IMR-90 (cell line): ENCODE measurements at places on chromosomes 1 and 21.

- DNase-seq: no peak
These were observed 313.6 kb downstream of the ASTN1 start for GRCh38 chr1:176850871-176851270.

GRCh38 chr1:233993651-233994050 is 89.2 kb downstream of the SLC35F3 start:
- DNase-seq: no peak

- no peak for DNase-seq
These were observed 22.5 kb downstream of the DPH5 start for GRCh38 chr1:101003012-101003650.

GRCh38 chr1:86757272-86757984 is 53.1 kb downstream of the SH3GLB1 start:
- DNase-seq: peak; percentile 45

DNA sequence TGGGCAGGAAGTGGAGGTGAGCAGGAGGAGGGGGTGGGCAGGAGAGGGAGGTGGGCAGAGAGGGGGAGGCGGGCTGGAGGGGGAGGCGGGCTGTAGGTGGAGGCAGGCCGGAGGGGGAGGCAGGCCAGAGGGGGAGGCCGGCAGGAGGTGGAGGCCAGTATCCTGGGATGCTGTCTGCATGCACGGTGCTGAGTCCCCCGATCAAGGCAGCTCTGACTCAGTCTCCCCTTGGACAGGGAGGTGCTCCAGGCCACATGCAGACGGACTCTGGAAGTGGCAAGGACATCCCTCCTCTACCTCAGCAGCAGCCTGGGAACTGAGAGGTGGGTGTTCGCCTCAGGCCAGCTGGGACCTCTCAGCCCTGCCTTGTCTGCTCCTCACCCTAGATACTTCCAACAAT is 9.9 kb downstream of the IKBKE start:
- DNase-seq: no peak
